ENCODE measurements at places on chromosomes 3 and 15.

DNA sequence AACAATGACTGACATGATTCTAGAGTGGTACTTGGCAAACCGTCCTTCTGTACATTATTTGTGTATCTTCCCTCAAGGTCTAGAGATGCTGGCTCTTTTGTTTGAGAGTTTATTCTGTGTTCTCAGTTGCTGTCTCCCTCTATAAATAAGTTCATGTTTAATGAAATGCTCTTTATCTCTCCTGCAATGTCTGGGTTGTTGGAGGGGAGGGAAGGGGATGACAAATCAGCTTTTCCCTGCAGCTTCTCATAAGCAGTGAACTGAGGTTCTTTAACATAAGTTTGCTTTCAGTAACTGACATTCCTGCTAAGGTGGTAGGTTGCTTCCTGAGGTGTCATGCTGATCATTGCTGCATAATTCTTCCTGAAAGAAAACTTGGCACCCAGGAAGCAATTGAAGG is 21.8 kb downstream of the ITPR1 start:
- no peak for DNase-seq

DNA sequence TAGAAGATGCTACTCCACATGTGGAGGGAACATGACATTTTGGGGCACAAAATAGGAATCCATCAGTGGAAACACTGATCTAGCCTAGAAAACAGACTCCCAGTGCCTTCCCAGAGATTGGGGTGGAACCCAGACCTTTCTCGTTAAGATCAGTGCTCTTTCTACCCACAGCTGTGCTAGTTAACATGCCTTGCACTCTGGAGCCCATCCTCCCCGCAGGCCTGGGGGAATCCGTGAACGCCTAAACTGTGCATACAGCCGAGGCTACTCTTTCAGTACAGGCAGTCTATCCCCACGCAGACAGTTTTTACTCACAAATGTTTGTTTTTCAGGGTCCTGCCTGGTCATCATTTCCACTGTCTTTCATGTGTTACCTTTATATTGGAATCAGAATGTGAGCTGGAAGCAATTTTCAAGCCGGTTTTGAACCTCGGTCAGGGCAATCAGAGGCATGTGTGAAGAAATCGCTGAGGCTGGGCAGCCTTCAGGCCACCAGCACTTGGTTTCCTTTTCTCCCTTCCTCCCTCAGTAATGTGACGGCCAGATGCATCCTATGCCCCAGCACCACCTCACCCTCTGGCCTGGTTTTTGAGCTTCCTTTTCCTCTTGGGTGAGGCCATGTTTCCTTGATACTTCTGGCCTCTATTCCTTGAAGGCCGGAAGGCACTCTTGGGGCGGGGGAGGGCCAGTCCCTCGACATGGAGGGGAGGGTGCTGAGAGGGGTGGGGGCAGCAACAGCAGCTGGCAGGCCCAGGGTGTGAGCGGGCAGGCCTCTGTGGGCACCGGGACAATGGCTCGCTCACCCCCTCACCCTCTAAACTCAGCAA is 123.6 kb upstream of the GALNT15 start:
- DNase-seq, result no peak

DNA sequence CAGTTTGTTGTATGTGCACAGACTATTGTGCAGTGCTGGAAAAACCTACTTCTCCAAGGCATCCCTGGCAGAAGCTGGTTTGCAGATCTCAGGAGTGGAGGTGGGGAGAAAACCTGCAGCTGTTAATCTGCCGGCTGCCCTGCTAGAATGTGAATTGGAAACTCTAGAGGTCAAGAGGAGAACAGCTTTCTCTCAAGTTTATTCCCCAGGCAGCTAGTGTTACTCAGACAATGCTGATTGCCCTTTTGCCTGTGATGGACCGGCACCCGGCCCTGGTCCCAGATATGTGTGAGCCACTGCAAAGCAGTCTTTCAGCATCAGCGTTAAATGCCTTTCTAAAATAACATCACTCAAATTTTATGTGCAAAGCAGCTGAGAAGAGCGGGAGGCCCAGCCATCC is 129.7 kb upstream of the TPM1 start:
- no peak for DNase-seq

GRCh38 chr3:13574798-13575451 is 26.0 kb downstream of the FBLN2 start:
- DNase-seq, result no peak

Data from T-helper 22 cell (primary cell).